ENCODE measurements at places on chromosomes 3 and 15.

GRCh38 chr3:167406876-167407492, 26.9 kb upstream of the ZBBX start:
- peak; percentile 57 for DNase-seq

DNA sequence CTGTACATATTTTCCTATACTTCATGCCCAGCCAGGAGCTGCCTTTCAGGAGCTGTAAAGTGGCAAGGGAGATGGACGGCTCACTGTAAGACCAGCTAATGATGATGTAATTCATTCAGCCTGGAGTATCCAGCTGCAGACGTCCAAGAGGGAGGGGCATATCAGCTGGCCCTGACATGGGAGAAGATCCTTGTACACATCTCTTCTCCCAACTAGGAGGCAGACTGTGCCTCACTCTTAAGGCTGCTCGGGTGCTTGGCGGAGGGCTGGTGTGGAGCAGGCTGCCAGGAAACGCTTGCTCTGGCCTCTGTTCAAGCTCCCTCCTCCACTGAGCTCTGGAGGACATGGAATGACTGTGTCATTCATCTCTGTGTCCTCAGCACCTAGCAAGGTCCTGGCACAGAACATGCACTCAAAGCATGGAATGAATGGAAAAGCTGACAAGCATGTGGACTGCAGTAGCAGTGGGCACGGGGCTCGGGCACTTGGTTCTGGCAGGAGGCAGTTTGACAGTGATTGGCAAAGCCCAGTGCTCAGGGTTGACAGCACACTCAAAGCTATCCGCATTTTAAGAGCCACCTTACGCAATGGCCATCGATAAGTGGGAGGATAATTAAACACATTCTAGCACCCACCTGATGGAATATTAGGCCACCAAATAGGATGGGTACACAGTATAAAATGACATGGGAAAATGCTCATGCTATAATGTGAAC, 72.4 kb downstream of the TBC1D2B start:
- peak; percentile 96 for DNase-seq

GRCh38 chr3:152309031-152309430, 40.3 kb downstream of the MBNL1 start:
- no peak for DNase-seq

DNA sequence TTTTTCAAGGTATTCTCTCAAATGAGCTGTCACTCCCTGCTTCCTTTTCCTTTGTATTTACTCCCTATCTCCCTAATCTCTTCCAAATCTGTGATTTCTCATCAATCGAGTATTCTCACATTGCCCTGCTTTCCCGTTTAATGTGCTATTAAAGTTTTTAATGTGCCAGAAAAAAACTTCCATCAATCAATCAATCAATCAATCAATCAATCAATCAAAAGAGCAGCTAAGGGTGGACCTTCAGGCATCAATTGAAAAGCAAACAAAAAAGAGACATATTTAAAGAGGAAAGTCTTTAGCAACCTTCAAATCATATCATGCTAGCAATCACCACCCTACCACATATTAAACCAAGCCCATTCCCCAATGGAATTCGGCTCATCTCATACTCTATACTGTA, 58.9 kb downstream of the SATB1 start:
- no peak for DNase-seq

GRCh38 chr15:74400915-74401757, 32.6 kb downstream of the SEMA7A start:
- DNase-seq: peak; percentile 26

- DNase-seq: no peak
Observed at GRCh38 chr3:177056927-177057326, 140.4 kb downstream of the TBL1XR1 start.

DNA sequence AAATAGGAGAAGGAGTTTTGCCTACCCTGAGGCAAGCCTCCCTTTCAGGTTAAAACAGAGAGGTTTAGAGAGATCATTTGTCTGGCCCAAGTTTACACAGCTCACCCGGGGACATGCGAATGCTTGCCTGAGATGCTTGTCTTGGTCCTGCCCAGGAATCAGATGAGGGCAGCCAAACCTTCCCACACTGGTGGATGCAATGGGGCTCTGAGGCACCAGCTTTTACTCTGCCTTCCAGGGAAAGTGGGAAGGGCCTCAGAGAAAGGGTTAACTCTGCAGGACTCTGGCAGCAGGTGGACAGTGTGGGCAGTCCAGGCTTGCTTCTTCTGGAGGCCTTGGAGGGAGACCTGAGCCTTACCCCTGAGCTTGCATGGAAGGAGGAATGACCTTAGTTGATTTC, 90.0 kb downstream of the LRRK1 start:
- no peak for DNase-seq

DNA sequence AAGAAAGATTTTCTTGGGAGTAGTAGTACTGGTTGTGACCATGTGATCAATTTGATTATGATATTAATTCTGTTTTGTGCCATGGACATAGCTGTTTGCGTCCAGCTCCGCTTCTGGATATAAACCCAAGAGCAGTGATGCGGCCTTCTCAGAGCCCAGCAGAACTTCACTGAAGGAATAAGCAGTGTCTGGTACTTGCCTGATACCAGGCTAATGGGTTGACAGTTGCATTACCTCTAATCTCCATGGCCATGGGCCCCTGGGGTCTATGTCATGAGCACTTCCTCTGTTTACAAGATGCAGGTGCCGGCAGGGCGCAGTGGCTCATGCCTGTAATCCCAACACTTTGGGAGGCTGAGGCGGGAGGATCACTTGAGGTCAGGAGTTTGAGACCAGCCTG, 36.3 kb upstream of the RAB6B start:
- DNase-seq: no peak

GRCh38 chr3:46303240-46303639, 50.7 kb upstream of the CCR2 start:
- no peak for DNase-seq

- peak; percentile 49 for DNase-seq
Observed at GRCh38 chr3:30227571-30228301, 378.7 kb upstream of the TGFBR2 start.

GRCh38 chr15:45821390-45821789, 186.6 kb downstream of the SQOR start:
- DNase-seq: no peak

DNA sequence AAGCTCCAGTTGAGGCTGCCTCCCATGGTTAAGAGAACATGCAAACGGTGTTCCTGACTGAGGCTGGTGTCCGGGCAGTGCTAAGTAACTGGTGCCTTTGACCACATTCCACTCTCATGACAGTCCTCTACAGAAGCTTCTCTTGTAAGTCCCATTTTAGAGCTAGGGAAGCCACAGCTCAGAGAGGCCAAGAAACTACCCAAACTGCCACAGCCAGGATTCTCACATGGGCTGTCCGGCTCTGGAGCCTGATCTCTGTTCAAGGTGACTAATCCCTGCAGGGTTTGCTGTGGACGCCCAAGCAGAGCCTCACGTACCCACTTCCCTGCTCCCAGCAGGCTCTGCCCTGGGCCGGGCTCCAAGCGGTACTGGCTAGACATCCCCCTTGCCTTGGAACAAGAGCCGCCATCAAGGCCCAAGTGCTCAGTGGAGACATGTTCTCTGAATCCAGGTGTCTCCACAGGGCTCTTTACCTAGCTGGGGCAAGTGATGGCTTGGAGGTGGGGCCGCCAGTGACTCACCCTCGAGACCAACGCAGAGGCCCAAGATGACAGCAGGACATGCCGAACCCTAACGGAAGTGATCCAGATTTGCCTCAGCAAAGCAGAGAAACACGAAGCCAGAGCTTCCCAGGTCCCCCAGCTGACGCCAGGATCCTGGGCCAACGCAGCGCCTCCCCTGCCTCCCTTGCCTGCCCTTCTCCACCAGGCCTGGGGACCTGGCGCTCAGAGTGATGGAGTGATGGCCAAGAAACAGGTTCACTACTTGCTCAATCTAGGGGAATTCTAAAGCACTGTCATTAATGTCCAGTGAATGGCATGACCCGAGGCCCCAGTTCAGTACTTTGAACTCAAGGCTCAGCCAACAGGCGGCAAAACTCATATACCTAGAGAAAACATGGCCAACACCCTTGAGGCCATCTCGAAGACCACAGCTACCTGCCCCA, 24.4 kb downstream of the KLHL25 start:
- no peak for DNase-seq

GRCh38 chr3:110685630-110686029, 386.0 kb upstream of the NECTIN3 start:
- DNase-seq: no peak

DNA sequence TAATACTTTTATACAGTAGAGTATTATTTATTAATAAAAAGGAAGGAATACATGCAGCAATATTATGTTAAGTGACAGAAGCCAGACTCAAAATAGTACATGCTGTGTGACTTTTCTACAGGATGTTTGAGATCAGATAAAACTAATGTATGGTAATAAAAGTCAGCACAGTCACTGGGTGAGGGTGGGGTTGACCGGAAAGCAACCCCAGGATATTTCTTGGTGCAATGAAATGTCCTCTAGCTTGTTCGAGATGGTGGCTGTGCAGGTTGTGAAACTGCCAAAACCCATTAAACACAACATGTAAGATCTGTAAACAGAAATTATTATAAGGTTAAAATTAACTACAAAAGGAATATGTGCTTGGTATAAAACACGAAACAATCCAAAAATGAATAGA, 20.8 kb upstream of the ALDH1L1 start:
- no peak for DNase-seq

- DNase-seq: no peak
Observed at GRCh38 chr3:162992741-162993140, 1496.1 kb downstream of the OTOL1 start.

- DNase-seq: no peak
Observed at GRCh38 chr3:115843206-115843605, 219.9 kb downstream of the GAP43 start.

- DNase-seq: no peak
Observed at GRCh38 chr15:94033014-94033682, 198.2 kb upstream of the MCTP2 start.

GRCh38 chr3:42745291-42745745, 27.7 kb downstream of the CCDC13 start:
- peak; percentile 14 for DNase-seq

DNA sequence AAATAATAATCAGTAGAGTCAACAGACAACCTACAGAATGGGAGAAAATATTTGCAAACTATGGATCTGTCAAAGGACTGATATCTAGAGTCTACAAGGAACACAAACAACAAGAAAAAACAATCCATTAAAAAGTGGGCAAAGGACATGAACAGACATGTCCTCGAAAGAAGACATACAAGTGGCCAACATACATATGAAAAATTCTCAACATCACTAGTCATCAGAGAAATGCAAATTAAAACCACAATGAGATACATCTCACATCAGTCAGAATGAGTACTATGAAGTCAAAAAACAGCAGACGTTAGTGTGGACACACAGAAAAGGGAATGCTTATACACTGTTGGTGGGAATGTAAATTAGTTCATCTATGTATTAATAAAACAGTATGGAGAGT, 33.7 kb downstream of the SLC2A2 start:
- no peak for DNase-seq

DNA sequence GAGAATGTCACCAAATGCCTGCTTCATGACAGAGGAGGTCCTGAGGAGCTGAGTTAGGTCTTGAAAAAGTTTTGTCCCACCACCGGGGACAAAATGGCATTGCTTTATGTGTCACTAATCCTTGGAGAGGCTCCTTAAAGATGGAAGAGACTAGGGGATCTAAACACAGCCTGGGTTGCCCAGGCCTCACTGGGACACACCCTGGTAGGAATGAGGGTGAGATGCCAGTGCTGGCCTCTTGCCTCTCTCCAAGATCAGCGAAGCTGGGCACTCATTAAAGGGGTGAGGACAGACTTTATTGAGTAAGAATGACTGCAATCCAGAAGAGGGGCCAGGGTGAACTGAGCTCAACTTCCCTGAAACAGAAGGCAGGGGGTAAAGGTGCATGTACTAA, 58.5 kb upstream of the KLF13 start:
- DNase-seq: no peak

- no peak for DNase-seq
Observed at GRCh38 chr3:88410259-88410658, 260.5 kb downstream of the C3orf38 start.
